Occipital lobe (tissue), 3 donors: ENCODE measurements at places on chromosomes 11 and 22.

DNA sequence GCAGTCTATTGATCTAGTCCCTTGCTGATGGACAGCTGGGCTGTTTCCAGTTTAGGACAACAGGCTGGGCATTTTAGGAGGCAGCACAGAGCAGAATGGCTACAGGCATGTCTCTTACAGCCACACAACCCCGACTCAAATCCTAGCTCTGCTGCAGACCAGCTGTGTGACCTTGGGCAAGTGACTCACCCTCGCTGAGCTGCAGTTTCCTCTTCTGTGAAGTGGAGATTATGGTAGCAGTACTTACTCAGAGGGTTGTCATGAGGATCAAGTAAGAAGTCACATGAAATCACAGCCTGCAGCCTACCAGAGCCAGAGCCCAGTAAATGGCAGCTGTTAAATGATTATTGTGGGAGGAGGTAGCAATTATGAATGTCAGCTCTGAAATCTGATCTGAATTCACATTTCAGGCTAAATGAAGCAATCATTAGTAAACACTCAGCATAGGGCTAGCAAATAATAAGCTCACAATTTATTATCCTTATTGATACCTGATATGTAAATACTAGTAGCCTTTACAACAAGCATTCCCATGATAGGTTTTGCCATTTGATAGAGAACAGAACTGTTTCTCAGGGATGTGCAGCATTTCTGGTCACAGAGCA, 58.9 kb downstream of the MYEOV start:
- no peak for DNase-seq

GRCh38 chr11:105149477-105149876, 9.9 kb upstream of the CARD18 start:
- no peak for DNase-seq

DNA sequence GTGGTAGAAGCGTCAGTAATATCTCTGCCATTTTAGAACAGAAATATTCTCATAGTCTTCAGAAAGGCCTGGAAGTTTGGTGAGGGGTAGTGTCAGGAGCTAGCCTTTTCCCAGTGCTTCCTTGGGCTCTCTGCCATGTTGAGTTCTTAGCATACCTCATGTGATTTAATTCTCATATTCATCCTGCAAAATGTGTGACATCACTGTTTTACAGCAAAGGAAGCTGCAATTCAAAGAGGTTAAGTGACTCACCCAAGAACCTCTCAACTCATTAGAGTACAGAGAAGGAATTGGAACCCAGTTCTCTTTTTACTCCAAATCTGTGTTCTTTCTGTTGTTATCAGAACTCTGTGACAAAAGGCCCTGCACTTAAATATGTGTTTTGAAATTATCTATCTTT, 72.1 kb downstream of the RNF169 start:
- no peak for DNase-seq

GRCh38 chr11:4459500-4459899, 10.4 kb downstream of the OR52K2 start:
- DNase-seq, result no peak
